ENCODE measurements at places on chromosomes 5 and 9.

DNA sequence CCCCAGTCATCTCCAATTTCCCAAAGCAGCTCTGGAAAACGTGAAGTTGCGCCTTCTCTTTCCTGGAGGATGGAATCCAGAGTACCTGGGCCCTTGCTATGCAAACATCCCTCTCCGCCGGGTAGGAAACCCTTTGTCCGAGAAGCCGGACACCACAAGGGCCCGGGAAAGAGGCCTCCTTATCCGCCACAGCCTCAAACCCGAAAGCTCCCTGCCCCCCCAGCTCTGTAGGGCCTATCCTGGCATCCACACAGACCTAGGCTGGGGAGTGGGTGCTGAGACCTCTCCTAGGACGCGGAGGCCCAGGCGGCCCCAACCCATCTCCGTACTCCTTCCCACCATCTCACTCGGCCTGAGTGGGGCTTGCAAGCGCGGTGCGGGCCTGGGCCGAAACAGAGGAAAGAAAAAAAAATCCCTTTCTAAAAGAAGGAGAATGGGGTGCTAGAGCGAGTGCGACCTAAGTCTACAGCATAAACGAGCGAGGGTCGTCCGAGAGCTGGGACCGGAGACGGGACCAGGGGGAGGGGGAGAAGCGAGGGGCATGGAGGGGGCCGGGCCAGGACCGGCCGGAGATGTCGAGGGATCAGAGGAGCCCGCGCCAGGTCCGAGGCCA is 624 bp downstream of the FBXW11 start:
- H3K36me3 ChIP-seq, result 0 out of 2 replicates have a peak, but pooled peaks cover 8% of the 10 kb centered on the region
- peak overlapping the region; percentile 93 for H3K27ac ChIP-seq
- DNase-seq, result no peak
- peaks cover 8% of the 10 kb centered on the region for H3K27me3 ChIP-seq
- peak overlapping the region; percentile 99 for H3K4me3 ChIP-seq

DNA sequence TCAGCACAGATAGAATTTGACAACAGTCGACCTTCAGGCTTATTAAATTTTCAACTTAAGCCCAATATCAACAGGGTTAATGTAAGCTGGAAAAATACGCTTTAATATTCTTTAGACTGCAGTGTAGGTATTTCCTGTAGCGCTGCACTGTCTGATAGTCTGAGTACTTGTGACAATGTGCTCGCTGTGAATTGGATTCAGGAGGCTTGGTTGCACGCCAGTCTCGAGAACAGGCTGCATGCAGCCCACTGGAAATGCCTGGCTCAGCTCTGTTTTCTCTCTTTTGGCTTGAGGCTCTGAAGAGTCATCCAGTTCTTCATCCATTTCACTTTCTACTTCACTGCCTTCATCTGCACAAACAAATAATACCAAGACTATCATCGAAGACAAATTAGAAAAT is 300.9 kb downstream of the RFX3 start:
- H3K27me3 ChIP-seq, result no peaks in the 10 kb centered on the region
- no peak overlapping the region for H3K27ac ChIP-seq
- no peak for DNase-seq
- peaks cover 14% of the 10 kb centered on the region for H3K4me1 ChIP-seq

GRCh38 chr5:13771011-13771571 is 173.4 kb downstream of the DNAH5 start:
- no peak overlapping the region for H3K4me3 ChIP-seq
- no peaks in the 10 kb centered on the region for H3K36me3 ChIP-seq
- DNase-seq, result peak; percentile 25
- peaks cover 13% of the 10 kb centered on the region for H3K4me1 ChIP-seq
- no peaks in the 10 kb centered on the region for H3K27me3 ChIP-seq

- no peak overlapping the region for H3K4me3 ChIP-seq
- peaks cover 7% of the 10 kb centered on the region for H3K36me3 ChIP-seq
- no peak for DNase-seq
Observed at GRCh38 chr5:142851731-142852130, 81.6 kb downstream of the ARHGAP26 start.

- peaks cover 17% of the 10 kb centered on the region for H3K36me3 ChIP-seq
- H3K27me3 ChIP-seq, result peaks cover 13% of the 10 kb centered on the region
- H3K4me1 ChIP-seq, result peaks cover 84% of the 10 kb centered on the region
- no peak overlapping the region for H3K4me3 ChIP-seq
Observed at GRCh38 chr5:150496534-150496933, 11.4 kb upstream of the NDST1 start.

- H3K27me3 ChIP-seq, result peaks cover 2% of the 10 kb centered on the region
- H3K36me3 ChIP-seq, result no peaks in the 10 kb centered on the region
- no peak overlapping the region for H3K4me3 ChIP-seq
- no peak for DNase-seq
Observed at GRCh38 chr9:78565481-78565880, 268.6 kb downstream of the PSAT1 start.

GRCh38 chr9:125536776-125537175 is 170.2 kb downstream of the MAPKAP1 start:
- H3K27me3 ChIP-seq, result no peaks in the 10 kb centered on the region
- peaks cover 23% of the 10 kb centered on the region for H3K4me1 ChIP-seq
- peaks cover 21% of the 10 kb centered on the region for H3K36me3 ChIP-seq
- H3K4me3 ChIP-seq, result no peak overlapping the region
- DNase-seq, result no peak

- no peak overlapping the region for H3K27ac ChIP-seq
- peaks cover 18% of the 10 kb centered on the region for H3K27me3 ChIP-seq
- H3K36me3 ChIP-seq, result 0 out of 2 replicates have a peak, but pooled peaks cover 4% of the 10 kb centered on the region
- H3K4me3 ChIP-seq, result no peak overlapping the region
- no peak for DNase-seq
- no peaks in the 10 kb centered on the region for H3K4me1 ChIP-seq
Observed at GRCh38 chr5:932628-933250, 40.1 kb downstream of the TRIP13 start.

DNA sequence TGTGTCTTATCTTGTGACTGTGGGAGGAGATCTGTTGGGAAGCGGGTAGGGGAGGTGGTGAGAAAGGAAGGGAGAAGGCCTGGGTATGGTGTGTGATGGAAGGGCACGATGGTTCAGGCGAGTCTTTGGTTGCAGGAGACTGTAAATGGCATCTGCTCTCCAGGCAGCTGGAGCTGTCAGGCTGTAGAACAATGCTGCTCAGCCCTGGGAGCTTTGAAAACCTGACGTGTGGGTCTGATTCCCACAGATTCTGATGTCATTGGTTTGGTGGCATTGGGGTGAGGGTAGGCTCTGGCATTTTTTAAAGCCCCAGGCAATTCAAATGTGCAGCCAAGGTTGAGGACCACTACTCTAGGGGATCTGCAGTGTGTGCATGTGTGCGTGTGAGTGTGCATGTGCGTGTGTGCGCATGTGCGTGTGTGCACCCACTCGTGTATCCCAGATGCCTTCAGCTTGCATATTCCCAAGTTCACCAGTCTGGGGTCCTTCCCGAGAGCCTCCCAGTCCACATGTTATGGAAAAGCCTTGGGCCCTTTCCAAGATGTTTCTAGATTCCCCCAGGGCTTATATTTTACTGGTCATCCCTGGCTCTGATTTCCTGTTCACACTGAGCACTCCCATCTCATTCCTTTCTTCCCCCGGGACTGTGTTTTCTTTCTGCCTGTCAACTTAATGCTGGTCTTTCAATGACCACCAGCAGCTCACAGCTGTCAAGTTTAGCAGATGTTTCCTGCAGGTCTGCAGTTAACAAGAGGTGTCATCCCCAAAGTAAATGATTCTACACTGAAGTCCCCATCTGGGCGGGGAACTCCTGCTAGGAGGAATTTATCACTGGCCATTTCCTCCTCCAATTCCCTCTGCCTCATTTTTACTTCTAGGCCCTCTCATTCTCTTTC is 34.0 kb downstream of the BOD1 start:
- H3K36me3 ChIP-seq, result peaks cover 19% of the 10 kb centered on the region
- no peak overlapping the region for H3K4me3 ChIP-seq
- DNase-seq, result no peak
- H3K27me3 ChIP-seq, result peaks cover 9% of the 10 kb centered on the region
- no peak overlapping the region for H3K27ac ChIP-seq

- H3K27me3 ChIP-seq, result peaks cover 4% of the 10 kb centered on the region
- no peak overlapping the region for H3K4me3 ChIP-seq
- no peak for DNase-seq
- H3K4me1 ChIP-seq, result peaks cover 24% of the 10 kb centered on the region
Observed at GRCh38 chr5:83059341-83059740, 17.9 kb downstream of the TMEM167A start.

- no peaks in the 10 kb centered on the region for H3K36me3 ChIP-seq
- peaks cover 8% of the 10 kb centered on the region for H3K27me3 ChIP-seq
- no peaks in the 10 kb centered on the region for H3K4me1 ChIP-seq
Observed at GRCh38 chr9:16303506-16303905, 567.0 kb downstream of the BNC2 start.

DNA sequence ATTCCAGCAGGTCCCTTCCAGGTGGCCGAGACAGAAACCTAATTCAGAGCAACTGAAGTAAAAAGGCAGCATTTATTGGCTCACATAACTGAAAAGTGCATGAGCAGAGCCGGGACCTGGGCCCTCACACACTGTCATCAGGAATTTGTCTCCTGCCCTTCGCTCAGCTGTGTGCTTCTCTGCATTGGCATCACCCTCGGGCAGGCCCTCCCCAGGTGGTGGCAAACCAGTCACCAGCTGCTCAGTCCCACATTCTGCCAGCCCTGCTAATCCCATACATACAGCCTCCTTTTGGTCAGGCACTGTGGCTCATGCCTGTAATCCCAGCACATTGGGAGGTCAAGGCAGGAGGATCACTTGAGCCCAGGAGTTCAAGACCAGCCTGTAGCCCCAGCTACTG is 11.5 kb upstream of the CPLX2 start:
- H3K36me3 ChIP-seq, result no peaks in the 10 kb centered on the region
- H3K27ac ChIP-seq, result no peak overlapping the region
- DNase-seq, result no peak
- no peak overlapping the region for H3K4me3 ChIP-seq
- no peaks in the 10 kb centered on the region for H3K4me1 ChIP-seq
- H3K27me3 ChIP-seq, result peaks cover 40% of the 10 kb centered on the region

- no peaks in the 10 kb centered on the region for H3K36me3 ChIP-seq
- no peak overlapping the region for H3K27ac ChIP-seq
- no peaks in the 10 kb centered on the region for H3K27me3 ChIP-seq
- peaks cover 18% of the 10 kb centered on the region for H3K4me1 ChIP-seq
- no peak overlapping the region for H3K4me3 ChIP-seq
Observed at GRCh38 chr5:93654676-93655075, 71.7 kb downstream of the NR2F1 start.

- H3K36me3 ChIP-seq, result no peaks in the 10 kb centered on the region
- no peak overlapping the region for H3K27ac ChIP-seq
- no peaks in the 10 kb centered on the region for H3K4me1 ChIP-seq
- H3K4me3 ChIP-seq, result no peak overlapping the region
- no peak for DNase-seq
Observed at GRCh38 chr5:79936002-79936645, 54.9 kb downstream of the MTX3 start.

- H3K36me3 ChIP-seq, result no peaks in the 10 kb centered on the region
- H3K27me3 ChIP-seq, result peaks cover 5% of the 10 kb centered on the region
Observed at GRCh38 chr9:129761901-129762369, 9.1 kb upstream of the PTGES start.

GRCh38 chr9:136950656-136951276 is 1.3 kb upstream of the LCN12 start:
- peaks cover 2% of the 10 kb centered on the region for H3K27me3 ChIP-seq
- DNase-seq, result no peak
- peaks cover 5% of the 10 kb centered on the region for H3K4me1 ChIP-seq
- H3K27ac ChIP-seq, result no peak overlapping the region

DNA sequence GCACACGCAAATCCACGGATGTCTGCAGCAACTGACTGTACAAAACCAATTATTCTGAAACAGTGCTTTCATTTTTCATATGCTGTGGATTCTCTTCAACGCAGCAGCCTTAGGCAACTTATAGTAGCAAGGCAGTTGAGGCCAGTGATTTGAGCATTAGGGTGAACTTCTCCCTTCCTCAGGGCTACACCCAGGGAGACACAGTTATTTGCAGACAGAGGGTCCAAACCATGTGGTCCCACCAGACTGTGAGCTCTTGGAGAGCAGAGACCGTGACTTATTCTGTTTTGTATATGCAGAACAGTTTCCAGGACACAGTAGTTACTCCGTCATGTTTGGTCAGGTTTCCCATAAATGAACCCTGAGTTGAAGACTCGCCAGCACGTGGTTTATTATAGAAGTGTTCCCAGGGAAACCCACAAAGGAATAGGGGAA is 19.0 kb upstream of the WHRN start:
- H3K27ac ChIP-seq, result no peak overlapping the region
- H3K4me3 ChIP-seq, result no peak overlapping the region
- H3K4me1 ChIP-seq, result peaks cover 41% of the 10 kb centered on the region
- DNase-seq, result no peak
- H3K27me3 ChIP-seq, result peaks cover 5% of the 10 kb centered on the region
- H3K36me3 ChIP-seq, result no peaks in the 10 kb centered on the region

DNA sequence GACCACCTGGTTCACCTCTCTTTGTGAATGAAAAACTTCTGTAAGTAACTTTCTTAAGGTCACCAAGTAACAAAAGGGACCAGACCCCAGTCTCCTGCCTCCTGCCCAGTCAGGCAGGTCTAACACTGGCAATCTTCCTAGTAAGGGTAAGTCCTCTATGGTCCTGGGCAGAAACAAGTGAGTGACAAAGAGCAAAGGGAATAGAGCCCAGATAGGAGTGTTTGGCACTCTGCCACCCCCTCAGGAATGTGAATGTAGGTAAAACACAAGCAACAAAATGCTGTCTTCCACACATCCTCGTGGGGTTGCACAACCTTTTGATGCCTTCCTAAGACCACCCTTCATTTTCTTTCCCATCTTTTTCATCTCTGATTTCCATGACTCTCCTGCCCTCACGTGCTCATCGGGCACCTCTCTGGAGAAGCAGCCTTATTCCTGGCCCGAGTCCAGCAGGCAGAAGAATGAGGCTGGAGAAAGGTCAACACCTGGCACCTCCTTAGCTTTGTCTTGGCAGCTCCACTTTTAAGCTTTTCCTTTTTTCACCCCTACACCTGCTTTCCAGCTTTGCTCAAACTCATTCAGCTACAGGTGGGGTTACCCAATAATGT is 90.2 kb upstream of the LHFPL2 start:
- H3K27ac ChIP-seq, result no peak overlapping the region
- no peaks in the 10 kb centered on the region for H3K36me3 ChIP-seq

DNA sequence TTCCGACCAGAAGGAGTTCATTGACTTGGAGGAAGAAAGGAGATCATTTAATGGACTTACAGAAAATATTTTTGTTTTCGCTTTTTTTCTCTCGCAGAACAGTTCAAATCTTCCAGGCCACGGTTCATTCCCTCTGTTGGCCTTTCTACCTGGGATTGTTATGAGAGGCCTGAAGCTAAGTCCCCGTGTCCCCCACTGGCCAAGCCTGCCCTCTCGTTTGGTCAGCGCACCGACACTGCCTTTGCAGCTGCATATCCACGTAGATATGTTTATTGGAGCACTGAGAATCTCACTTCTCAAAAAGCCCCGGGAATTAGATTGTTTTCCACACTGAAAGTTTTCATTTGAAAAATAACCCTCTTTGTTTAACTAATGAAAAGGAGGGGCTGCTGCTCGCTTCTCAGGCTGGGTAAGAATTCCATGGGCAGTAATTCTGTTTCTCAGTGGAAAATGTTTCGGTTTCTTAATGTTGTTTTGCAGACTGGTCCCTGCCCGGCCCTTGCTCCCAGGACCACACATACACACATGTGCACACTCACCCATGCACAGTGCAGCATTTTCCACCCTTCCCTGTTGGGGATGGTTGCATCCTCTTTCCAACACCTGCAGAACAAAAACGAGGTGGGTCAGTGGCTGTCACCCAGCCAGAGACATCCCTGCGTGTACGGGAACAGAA is 655.7 kb downstream of the BNC2 start:
- H3K4me3 ChIP-seq, result peak overlapping the region; percentile 10
- DNase-seq, result no peak
- H3K4me1 ChIP-seq, result peaks cover 30% of the 10 kb centered on the region
